ENCODE measurements at places on chromosomes 12 and 14. TPM values are rescaled to one million over a fixed set of nuclear protein-coding genes. Genes with fewer than 3 reads are reported as not detected.

EXOC3L4 gene
- not detected for total RNA-seq

SMCO2 gene
- total RNA-seq, result not detected

GRCh38 chr14:64502456-64502855 is 1.2 kb downstream of the ZBTB25 start:
- H3K4me3 ChIP-seq, result peak overlapping the region; percentile 99
- no peaks in the 10 kb centered on the region for H3K27me3 ChIP-seq
- peaks cover 8% of the 10 kb centered on the region for H3K36me3 ChIP-seq

DNA sequence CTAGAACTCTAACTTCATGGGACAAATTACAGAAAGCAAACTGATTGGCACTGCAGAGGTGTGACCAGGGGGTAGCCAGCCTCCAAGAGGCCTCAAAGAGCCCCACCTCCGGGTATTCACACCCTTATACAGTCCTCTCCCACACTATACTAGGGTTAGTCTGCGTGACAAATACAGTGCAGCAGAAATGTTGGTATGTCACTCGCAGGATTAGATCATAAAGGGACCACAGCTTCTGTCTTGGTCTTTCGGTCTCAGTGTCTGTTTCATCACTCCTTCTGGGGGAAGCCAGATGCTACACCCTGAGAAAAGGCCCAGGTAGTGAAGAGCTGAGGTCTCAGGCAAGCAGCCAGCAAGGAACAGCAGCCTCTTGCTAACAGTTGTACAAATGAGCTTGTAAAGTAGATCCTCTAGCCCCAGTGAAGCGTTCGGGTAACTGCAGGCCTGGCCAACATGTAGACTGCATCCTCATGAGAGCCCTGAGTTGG is 68.9 kb upstream of the SAV1 start:
- H3K27me3 ChIP-seq, result no peaks in the 10 kb centered on the region
- no peak overlapping the region for H3K27ac ChIP-seq
- peaks cover 4% of the 10 kb centered on the region for H3K36me3 ChIP-seq
- no peak overlapping the region for H3K4me3 ChIP-seq

DNA sequence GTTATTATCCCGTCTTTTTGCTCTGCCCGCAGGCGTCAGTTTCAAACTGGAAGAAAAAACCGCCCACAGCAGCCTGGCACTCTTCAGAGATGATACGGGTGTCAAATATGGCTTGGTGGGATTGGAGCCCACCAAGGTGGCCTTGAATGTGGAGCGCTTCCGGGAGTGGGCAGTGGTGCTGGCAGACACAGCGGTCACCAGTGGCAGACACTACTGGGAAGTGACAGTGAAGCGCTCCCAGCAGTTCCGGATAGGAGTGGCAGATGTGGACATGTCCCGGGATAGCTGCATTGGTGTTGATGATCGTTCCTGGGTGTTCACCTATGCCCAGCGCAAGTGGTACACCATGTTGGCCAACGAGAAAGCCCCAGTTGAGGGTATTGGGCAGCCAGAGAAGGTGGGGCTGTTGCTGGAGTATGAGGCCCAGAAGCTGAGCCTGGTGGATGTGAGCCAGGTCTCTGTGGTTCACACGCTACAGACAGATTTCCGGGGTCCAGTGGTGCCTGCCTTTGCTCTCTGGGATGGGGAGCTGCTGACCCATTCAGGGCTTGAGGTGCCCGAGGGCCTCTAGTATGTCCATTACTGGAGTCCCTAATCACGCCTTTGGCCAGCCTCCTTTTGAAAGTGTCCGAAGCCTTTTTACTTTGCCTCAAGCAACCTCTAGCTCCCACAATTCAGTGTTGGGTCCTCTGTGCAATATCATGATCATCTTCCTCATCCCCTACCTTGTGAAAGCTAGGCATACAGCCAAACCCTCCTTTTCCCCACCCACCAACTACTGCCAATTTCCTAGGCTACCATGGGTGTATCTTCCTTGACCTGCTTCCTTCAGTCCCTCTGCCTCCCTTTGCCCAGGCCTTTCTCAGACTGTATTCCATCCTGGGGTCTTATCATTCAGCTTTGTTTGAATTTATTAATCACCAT is 891 bp downstream of the SPRYD4 start:
- peak overlapping the region; percentile 97 for H3K4me3 ChIP-seq
- DNase-seq, result no peak
- no peaks in the 10 kb centered on the region for H3K36me3 ChIP-seq
- no peaks in the 10 kb centered on the region for H3K27me3 ChIP-seq
- peaks cover 15% of the 10 kb centered on the region for H3K4me1 ChIP-seq

GRCh38 chr12:4307593-4308333 is 13.2 kb upstream of the TIGAR start:
- H3K36me3 ChIP-seq, result no peaks in the 10 kb centered on the region
- no peak for DNase-seq
- peaks cover 10% of the 10 kb centered on the region for H3K4me1 ChIP-seq
- no peaks in the 10 kb centered on the region for H3K27me3 ChIP-seq
- H3K27ac ChIP-seq, result peak overlapping the region; percentile 63

DNA sequence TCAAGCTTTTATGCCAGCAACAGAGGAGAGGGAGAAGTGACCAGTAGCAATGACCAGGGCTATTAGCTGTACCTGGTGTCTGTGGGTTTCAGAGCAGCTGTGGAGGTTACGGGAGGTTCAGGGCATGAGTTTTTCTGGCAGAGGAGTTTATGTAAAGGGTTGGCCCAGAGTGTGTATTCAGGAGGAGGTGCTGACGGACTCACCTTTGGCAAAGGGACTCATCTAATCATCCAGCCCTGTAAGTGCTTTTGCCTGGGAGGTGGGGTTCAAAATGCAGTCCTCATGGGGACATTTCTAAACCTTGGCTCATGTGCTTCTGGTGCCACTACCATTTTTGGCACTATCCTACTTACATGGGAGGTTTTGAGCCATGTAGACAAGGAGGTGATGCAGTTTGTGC is 95.3 kb downstream of the DAD1 start:
- H3K4me3 ChIP-seq, result peak overlapping the region; percentile 87
- peak overlapping the region; percentile 100 for H3K27ac ChIP-seq
- H3K4me1 ChIP-seq, result peaks cover 14% of the 10 kb centered on the region

- peak overlapping the region; percentile 85 for H3K4me3 ChIP-seq
- peaks cover 15% of the 10 kb centered on the region for H3K36me3 ChIP-seq
- no peak for DNase-seq
- peaks cover 50% of the 10 kb centered on the region for H3K4me1 ChIP-seq
- no peaks in the 10 kb centered on the region for H3K27me3 ChIP-seq
These were observed 79.2 kb downstream of the DAD1 start for GRCh38 chr14:22509751-22510300.

SYT1 gene
- not detected for total RNA-seq

DNA sequence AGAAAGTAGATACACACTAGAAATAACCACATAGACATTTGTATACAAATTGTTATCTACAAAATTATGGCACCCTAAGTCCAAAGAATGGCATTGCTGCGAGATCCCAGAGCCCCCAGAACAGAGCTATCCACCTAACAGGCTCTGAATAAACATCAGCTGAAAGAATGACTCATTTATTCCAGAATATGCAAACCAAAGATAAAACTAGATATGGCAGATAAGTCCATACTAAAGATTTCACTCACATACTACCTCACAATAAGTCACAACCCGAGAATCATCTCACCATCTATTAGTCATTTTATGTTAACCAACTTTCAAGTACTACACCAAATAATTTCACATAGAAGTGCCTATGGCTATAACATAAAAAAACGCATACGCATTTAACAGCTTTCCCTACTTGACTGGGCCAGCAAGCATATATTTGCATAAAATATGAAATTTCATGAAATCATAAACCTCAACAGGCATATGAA is 5.6 kb downstream of the CNIH1 start:
- H3K4me1 ChIP-seq, result peaks cover 48% of the 10 kb centered on the region
- peak overlapping the region; percentile 62 for H3K4me3 ChIP-seq
- DNase-seq, result no peak
- peak overlapping the region; percentile 79 for H3K27ac ChIP-seq

DNA sequence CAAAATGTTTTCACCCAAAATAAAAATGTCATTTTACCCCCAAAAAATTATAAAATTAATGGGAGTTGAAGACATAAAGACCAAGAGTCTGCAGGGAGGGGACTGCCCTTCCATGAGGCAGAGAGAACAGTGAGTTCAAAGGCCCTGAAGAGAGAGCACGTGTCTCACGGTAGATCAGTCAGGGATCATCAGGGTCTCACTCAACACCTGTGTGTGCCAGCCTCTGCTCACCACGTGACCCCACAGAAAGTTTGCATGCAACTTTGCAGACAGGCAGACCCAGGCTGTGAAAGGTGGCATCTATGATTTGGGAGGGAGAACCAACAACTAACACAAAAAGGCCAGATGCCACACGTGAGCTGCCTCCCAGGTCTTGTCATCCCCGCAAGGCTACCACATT is 33.1 kb downstream of the CLMN start:
- DNase-seq, result no peak
- no peaks in the 10 kb centered on the region for H3K36me3 ChIP-seq
- H3K27me3 ChIP-seq, result peaks cover 39% of the 10 kb centered on the region
- H3K4me1 ChIP-seq, result peaks cover 5% of the 10 kb centered on the region
- H3K27ac ChIP-seq, result no peak overlapping the region
- no peak overlapping the region for H3K4me3 ChIP-seq

GRCh38 chr12:76346798-76347420 is 1.3 kb downstream of the BBS10 start:
- H3K4me1 ChIP-seq, result peaks cover 12% of the 10 kb centered on the region
- H3K27me3 ChIP-seq, result no peaks in the 10 kb centered on the region
- DNase-seq, result no peak
- no peaks in the 10 kb centered on the region for H3K36me3 ChIP-seq
- H3K27ac ChIP-seq, result peak overlapping the region; percentile 89

A2ML1 gene
- not detected for total RNA-seq

DNA sequence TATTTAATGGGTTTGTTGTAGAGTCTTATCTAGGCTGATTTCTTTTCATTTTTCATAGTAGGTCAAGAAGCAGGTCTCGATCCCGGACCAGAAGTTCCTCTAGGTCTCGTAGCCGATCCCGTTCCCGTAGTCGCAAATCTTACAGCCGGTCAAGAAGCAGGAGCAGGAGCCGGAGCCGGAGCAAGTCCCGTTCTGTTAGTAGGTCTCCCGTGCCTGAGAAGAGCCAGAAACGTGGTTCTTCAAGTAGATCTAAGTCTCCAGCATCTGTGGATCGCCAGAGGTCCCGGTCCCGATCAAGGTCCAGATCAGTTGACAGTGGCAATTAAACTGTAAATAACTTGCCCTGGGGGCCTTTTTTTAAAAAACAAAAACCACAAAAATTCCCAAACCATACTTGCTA is 4.2 kb downstream of the SRSF5 start:
- DNase-seq, result no peak
- peak overlapping the region; percentile 69 for H3K4me3 ChIP-seq
- H3K4me1 ChIP-seq, result peaks cover 66% of the 10 kb centered on the region
- peaks cover 24% of the 10 kb centered on the region for H3K36me3 ChIP-seq

- no peaks in the 10 kb centered on the region for H3K27me3 ChIP-seq
- no peak for DNase-seq
- H3K36me3 ChIP-seq, result no peaks in the 10 kb centered on the region
- no peak overlapping the region for H3K4me3 ChIP-seq
- no peak overlapping the region for H3K27ac ChIP-seq
These were observed 167.3 kb upstream of the AVPR1A start for GRCh38 chr12:63318313-63318712.

- no peak overlapping the region for H3K4me3 ChIP-seq
- peaks cover 15% of the 10 kb centered on the region for H3K36me3 ChIP-seq
- H3K27ac ChIP-seq, result no peak overlapping the region
- H3K4me1 ChIP-seq, result peaks cover 47% of the 10 kb centered on the region
- DNase-seq, result no peak
These were observed 33.4 kb downstream of the TBC1D15 start for GRCh38 chr12:71872972-71873371.

SLC39A5 gene
- not detected for total RNA-seq

- DNase-seq, result no peak
- no peak overlapping the region for H3K27ac ChIP-seq
- H3K4me1 ChIP-seq, result peaks cover 3% of the 10 kb centered on the region
- peaks cover 15% of the 10 kb centered on the region for H3K36me3 ChIP-seq
These were observed 120.1 kb downstream of the ITPR2 start for GRCh38 chr12:26712892-26713291.

DNA sequence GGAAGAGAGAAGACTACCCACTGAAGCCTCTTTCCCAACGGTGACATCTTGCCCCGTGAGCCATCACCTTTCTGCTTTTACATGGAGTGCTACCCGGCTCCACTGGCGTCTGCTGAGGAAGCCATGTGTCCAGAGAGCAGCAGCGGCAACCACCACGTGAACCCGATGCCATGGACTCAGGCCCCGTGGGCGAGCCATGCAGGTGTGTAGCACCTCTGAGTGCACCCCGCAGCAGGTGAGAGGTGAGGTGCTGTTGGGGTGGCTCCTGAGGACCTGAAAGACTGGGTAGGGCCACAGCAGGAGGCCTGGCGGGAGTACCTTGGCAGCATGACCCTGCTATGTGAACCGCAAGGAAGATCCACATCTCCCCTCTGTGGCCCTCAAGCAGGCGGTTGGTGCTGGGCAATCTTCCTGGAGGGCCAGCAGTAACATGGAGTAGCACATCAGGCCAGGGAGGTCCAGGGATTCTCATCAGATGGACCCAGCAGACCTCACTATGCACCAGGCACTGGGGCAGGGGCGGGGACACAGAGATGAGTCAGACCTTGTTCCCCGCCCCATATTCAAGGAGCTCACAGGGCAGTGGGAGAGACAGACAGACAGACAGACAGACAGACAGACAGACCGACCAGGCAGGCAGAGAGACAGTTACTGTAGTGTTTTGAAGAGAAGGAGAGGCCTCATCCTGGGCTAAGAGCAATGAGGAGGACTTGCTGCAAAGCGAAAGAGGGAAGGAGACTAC is 129.6 kb downstream of the PAPOLA start:
- H3K4me3 ChIP-seq, result no peak overlapping the region
- peaks cover 7% of the 10 kb centered on the region for H3K4me1 ChIP-seq
- H3K27ac ChIP-seq, result no peak overlapping the region
- no peaks in the 10 kb centered on the region for H3K36me3 ChIP-seq

DNA sequence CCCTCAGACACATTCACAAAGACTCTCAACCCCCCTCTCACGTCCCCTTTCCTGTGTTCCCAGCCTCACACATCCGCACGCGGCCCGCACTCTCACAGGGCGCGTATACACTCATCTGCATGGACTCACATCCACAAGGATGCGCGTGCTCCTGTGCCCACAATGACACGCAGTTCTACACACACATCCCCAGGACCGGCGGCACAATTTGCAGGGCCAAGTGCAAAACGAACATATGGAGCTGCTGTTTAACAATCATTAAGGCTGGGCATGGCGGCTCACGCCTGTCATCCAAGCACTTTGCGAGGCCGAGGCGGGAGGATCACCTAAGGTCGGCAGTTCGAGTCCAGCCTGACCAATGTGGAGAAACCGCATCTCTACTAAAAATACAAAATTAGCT is 36.4 kb upstream of the EML1 start:
- H3K27ac ChIP-seq, result no peak overlapping the region
- peaks cover 14% of the 10 kb centered on the region for H3K4me1 ChIP-seq
- peaks cover 71% of the 10 kb centered on the region for H3K27me3 ChIP-seq
- H3K4me3 ChIP-seq, result no peak overlapping the region

GRCh38 chr14:84375235-84375634 is 1154.7 kb upstream of the FLRT2 start:
- no peaks in the 10 kb centered on the region for H3K27me3 ChIP-seq
- H3K4me1 ChIP-seq, result no peaks in the 10 kb centered on the region
- H3K4me3 ChIP-seq, result no peak overlapping the region
- DNase-seq, result no peak

All from T-helper 17 cell (primary cell).